ENCODE measurements at places on chromosomes 1 and 21. TPM values are rescaled to one million over a fixed set of nuclear protein-coding genes. Genes with fewer than 3 reads are reported as not detected.

Gene MATN1
- 0.45 TPM for total RNA-seq

DNA sequence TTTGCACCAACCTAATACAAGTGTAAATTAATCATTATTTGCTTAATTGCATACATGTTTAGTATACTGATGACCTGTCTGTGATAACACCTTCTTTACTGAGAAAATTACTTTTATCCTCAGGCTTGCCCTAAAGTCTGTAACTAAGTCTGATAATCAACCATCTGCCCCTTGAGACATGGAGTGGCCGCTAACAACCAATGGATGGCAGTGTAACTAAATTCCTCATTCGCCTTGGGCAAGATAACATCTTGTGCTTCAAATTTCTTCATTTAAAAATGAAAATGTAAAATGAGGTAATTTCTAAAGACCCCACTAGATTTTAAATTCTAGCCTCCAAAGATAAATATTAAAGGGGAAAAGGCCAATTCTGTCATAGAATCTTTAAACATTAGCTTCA, 85.1 kb downstream of the ENAH start:
- no peaks in the 10 kb centered on the region for H3K36me3 ChIP-seq
- no peak for DNase-seq
- no peak overlapping the region for H3K4me3 ChIP-seq
- no peak overlapping the region for H3K27ac ChIP-seq

Gene FCRLB
- total RNA-seq = 0.89 TPM

DNA sequence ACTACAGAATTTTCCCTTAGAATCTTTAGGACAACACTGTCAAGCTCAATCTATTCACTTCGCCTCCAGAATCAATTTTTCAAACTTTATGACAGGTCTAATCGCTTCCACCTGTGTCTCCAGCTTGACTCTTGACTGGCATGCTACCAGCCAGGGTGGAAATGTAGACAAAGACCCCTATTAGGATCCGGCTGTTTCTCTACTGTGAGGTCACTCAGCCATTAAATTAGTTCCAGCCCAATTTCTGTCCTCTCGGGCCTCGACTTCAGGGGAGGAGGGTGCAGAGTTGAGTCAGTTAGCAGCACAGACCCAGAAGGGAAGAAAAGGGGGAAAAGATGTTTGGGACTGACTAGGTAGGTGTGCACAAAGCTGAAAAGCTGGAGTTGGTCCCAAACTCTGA, 78.5 kb downstream of the HLCS start:
- no peaks in the 10 kb centered on the region for H3K4me1 ChIP-seq
- no peak for DNase-seq
- H3K4me3 ChIP-seq = no peak overlapping the region
- no peaks in the 10 kb centered on the region for H3K36me3 ChIP-seq
- H3K27ac ChIP-seq = no peak overlapping the region

- H3K27me3 ChIP-seq = no peaks in the 10 kb centered on the region
- H3K36me3 ChIP-seq = peaks cover 64% of the 10 kb centered on the region
- no peak overlapping the region for H3K27ac ChIP-seq
- H3K4me3 ChIP-seq = no peak overlapping the region
Measured at GRCh38 chr1:17416389-17416788, 23.1 kb downstream of the RCC2 start.

DNA sequence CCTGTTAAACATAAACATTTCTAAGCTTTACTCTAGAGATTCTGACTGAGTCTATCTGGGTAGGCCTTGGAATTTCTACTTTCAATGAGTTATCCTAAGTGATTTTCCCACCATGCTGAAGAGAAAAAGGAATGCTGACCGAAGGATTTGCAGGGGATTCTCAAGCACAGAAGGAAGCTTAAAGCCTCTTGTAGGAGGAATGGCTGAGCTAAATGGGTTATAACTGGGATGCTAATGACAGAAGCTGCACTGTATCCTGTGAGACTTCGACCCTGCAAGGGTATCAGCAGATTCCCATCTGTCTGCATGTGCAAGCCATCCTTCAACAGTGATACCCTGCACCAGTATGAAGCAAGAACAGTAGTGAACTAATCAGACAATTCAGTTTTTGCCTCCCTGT, 35.4 kb downstream of the SLC35D1 start:
- H3K27me3 ChIP-seq = no peaks in the 10 kb centered on the region
- H3K4me3 ChIP-seq = no peak overlapping the region
- DNase-seq = no peak
- peaks cover 33% of the 10 kb centered on the region for H3K4me1 ChIP-seq

- peak; percentile 88 for DNase-seq
- H3K27me3 ChIP-seq = no peaks in the 10 kb centered on the region
- H3K4me3 ChIP-seq = no peak overlapping the region
- no peaks in the 10 kb centered on the region for H3K36me3 ChIP-seq
- H3K4me1 ChIP-seq = peaks cover 20% of the 10 kb centered on the region
Measured at GRCh38 chr1:156146020-156146768, 7.2 kb upstream of the SEMA4A start.

Gene PRKAA2
- total RNA-seq = 14.2 TPM

DNA sequence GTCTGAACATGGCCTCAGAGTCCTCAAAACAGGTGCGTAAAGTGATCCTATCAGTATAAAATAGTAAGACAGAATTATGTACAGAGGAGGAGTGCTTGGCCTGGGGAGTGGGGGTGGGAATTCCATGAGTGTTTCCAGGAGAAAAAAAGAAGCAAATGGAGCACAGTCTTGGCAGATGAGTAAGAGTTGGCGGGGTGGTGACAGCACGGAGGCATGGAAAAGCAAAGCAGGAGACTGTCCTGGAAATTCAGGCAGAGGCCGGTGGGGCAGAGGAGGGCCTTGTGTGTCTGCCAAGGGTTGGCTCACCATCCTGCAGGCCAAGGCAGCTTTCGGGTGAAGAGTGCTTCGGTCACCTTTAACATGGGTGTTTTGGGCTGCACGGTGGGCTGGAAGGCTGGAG, 63.4 kb downstream of the OPTC start:
- peaks cover 45% of the 10 kb centered on the region for H3K4me1 ChIP-seq
- peak; percentile 17 for DNase-seq
- H3K27me3 ChIP-seq = no peaks in the 10 kb centered on the region
- peak overlapping the region; percentile 21 for H3K27ac ChIP-seq

Gene HMCN1
- 6.5 TPM for total RNA-seq

Gene TOR1AIP1
- 91.1 TPM for total RNA-seq

DNA sequence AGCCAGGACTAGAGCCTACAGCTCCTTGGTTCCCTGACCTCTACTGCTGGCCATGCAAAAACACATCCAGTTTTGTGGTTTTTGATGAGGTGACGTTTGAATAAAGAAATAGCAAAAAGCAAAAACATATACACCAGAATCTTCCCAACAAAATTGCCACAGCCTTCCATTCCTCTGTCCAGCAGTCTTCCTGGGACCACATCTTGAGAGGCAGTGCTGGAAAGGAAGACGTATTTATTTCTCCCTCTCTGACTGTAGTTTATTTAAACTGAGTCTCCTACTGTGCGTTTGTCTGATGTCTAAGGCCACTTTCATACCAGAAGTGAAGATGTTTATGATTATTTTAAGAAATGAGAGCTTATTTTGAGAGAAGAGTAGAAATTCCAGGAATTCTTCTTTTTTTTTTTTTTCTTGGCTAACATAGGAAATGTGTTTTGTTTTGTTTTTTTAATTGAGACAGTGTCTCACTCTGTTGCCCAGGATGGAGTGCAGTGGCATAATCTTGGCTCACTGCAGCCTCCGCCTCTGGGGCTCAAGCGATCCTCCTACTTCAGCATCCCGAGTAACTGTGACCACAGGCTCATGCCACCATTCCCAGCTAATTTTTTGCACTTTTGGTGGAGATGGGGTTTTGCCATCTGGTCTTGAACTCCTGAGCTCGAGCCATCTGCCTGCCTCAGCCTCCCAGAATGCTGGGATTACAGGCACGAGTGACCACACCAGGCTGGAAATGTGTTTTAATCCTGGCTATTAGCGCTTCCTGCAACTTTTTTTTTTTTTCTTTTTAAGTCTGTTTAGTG, 118.5 kb downstream of the ITSN1 start:
- no peaks in the 10 kb centered on the region for H3K27me3 ChIP-seq
- peaks cover 26% of the 10 kb centered on the region for H3K4me1 ChIP-seq
- peak; percentile 59 for DNase-seq

Gene AUNIP
- not detected for total RNA-seq

GRCh38 chr1:183301239-183301638, 115.2 kb downstream of the LAMC2 start:
- H3K4me3 ChIP-seq = no peak overlapping the region
- H3K36me3 ChIP-seq = no peaks in the 10 kb centered on the region
- H3K27me3 ChIP-seq = no peaks in the 10 kb centered on the region
- H3K4me1 ChIP-seq = peaks cover 38% of the 10 kb centered on the region

GRCh38 chr1:206967096-206967849, 3.0 kb downstream of the FCAMR start:
- H3K36me3 ChIP-seq = no peaks in the 10 kb centered on the region
- peak overlapping the region; percentile 23 for H3K27ac ChIP-seq
- no peak overlapping the region for H3K4me3 ChIP-seq
- DNase-seq = peak; percentile 43
- peaks cover 6% of the 10 kb centered on the region for H3K4me1 ChIP-seq

- H3K27ac ChIP-seq = no peak overlapping the region
- no peak overlapping the region for H3K4me3 ChIP-seq
- H3K4me1 ChIP-seq = no peaks in the 10 kb centered on the region
- H3K27me3 ChIP-seq = no peaks in the 10 kb centered on the region
Measured at GRCh38 chr1:223460566-223461189, 67.5 kb downstream of the CCDC185 start.

DNA sequence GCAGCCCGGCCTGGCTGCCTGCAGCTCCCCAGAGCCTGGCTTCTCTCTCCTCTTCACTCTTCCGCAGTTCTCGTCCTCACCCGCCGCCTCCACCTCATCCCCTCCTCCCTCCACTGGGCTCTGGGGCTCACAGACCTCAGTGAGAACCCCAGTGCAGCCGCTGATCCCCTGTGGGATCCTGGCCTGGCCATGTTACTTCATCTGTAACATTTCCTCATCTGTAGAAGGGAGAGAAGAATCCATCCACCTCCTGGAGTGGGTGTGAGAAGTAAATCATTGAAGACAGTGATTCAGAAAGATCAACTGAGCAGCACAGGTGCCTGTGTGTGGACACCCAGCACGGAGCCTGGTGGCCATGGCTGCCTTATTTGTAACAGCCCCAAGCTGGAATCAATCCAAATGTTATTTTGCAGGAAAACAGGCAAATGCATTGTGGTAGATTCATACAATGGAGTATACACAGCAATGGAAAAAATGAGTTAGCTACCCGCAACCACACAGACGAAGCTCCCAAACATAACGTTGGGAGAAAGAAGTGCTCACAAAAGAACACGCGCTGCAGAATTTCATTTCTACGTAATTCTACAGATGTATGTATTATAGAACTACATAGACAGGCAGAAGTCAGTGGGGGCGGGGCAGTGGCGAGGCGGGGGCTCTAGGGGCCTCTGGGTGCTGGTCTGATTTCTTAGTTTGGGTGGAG, 8.7 kb downstream of the LAPTM5 start:
- no peaks in the 10 kb centered on the region for H3K36me3 ChIP-seq
- no peaks in the 10 kb centered on the region for H3K4me1 ChIP-seq
- no peak overlapping the region for H3K4me3 ChIP-seq
- no peak overlapping the region for H3K27ac ChIP-seq

DNA sequence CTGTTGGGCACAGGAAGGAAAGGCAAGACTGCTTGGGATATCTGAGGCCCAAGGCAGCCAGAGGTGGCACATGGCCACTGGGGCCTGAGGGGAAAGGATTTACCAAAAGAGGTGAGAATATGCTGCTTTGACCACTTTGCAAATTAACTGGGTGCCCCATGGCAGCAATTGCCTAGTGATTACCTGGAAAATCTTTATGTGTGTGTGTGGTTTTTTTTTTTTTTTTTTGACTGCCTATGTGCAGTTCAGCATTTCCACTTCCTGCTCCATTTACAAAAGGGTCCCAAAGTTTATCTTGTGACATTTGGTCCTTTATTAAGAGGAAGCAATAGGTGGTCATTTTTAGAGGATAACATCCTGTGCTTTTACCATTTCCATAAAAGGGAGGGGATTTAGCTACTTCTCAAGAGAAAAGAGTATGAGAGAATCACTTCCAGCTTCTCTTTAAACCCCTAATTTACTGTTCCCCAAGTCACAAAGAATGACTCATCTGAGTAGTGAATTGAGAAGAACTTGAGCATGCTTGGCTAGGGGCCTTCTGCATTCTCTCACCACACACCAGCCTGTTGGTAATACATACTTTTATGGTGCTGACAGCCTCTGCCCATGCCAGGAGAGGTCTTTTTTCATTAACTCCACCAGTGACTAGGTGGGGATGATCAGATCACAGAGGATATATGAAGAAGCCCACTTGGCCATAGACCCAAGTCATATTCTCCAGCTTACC, 52.1 kb downstream of the SYDE2 start:
- H3K27me3 ChIP-seq = no peaks in the 10 kb centered on the region
- no peak overlapping the region for H3K27ac ChIP-seq
- DNase-seq = no peak
- peaks cover 7% of the 10 kb centered on the region for H3K4me1 ChIP-seq

Gene IL10
- 0.34 TPM for total RNA-seq

- DNase-seq = no peak
- H3K27me3 ChIP-seq = no peaks in the 10 kb centered on the region
- no peaks in the 10 kb centered on the region for H3K36me3 ChIP-seq
- no peak overlapping the region for H3K27ac ChIP-seq
- H3K4me1 ChIP-seq = no peaks in the 10 kb centered on the region
Measured at GRCh38 chr1:179053486-179053885, 27.8 kb downstream of the FAM20B start.

- no peaks in the 10 kb centered on the region for H3K27me3 ChIP-seq
- no peak for DNase-seq
- H3K4me1 ChIP-seq = no peaks in the 10 kb centered on the region
- no peak overlapping the region for H3K27ac ChIP-seq
Measured at GRCh38 chr1:234592240-234592639, 17.7 kb downstream of the IRF2BP2 start.

Gene HSPA6
- 4.7 TPM for total RNA-seq

GRCh38 chr1:178491721-178492120, 5.0 kb downstream of the CLEC20A start:
- no peak for DNase-seq
- H3K4me1 ChIP-seq = no peaks in the 10 kb centered on the region
- H3K27me3 ChIP-seq = no peaks in the 10 kb centered on the region
- no peak overlapping the region for H3K27ac ChIP-seq
- no peaks in the 10 kb centered on the region for H3K36me3 ChIP-seq
- no peak overlapping the region for H3K4me3 ChIP-seq

- H3K27ac ChIP-seq = no peak overlapping the region
- H3K27me3 ChIP-seq = no peaks in the 10 kb centered on the region
- peaks cover 16% of the 10 kb centered on the region for H3K4me1 ChIP-seq
- H3K36me3 ChIP-seq = no peaks in the 10 kb centered on the region
Measured at GRCh38 chr1:179813626-179814545, 63.7 kb downstream of the TOR1AIP2 start.

Gene DNAH14
- total RNA-seq = 73.0 TPM

GRCh38 chr1:165853528-165854075, 26.2 kb downstream of the UCK2 start:
- H3K4me3 ChIP-seq = no peak overlapping the region
- no peak for DNase-seq
- H3K27ac ChIP-seq = no peak overlapping the region
- no peaks in the 10 kb centered on the region for H3K36me3 ChIP-seq
- peaks cover 3% of the 10 kb centered on the region for H3K4me1 ChIP-seq

- no peak for DNase-seq
- H3K27me3 ChIP-seq = no peaks in the 10 kb centered on the region
- H3K27ac ChIP-seq = no peak overlapping the region
- no peaks in the 10 kb centered on the region for H3K4me1 ChIP-seq
- no peaks in the 10 kb centered on the region for H3K36me3 ChIP-seq
Measured at GRCh38 chr1:53553734-53554509, 94.7 kb downstream of the DMRTB1 start.

Gene ASCL5
- not detected for total RNA-seq

All from thyroid gland (tissue), 4 donors.